ENCODE measurements at places on chromosomes 13 and 19.

GRCh38 chr19:39492788-39493187, 6.0 kb upstream of the DLL3 start:
- DNase-seq: no peak

DNA sequence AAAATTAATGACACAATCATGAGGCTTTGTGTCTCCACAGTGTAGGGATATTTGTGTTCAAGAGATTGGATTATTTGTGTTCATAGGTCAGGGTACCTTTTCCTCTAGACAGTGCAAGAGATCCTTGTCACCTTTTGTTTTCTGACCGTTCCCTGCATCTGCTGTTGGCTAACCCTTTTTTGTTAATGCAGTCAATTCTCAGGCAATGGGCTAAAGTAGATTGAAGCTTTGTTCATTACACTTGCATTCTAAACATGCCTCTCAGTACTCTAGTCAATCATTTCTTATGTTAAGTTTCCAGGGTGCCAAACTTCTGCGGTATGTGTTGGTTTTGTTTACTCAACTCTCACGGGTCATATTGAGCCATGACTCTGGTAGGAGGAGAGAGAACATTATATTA, 1.8 kb upstream of the MED4 start:
- no peak for DNase-seq

DNA sequence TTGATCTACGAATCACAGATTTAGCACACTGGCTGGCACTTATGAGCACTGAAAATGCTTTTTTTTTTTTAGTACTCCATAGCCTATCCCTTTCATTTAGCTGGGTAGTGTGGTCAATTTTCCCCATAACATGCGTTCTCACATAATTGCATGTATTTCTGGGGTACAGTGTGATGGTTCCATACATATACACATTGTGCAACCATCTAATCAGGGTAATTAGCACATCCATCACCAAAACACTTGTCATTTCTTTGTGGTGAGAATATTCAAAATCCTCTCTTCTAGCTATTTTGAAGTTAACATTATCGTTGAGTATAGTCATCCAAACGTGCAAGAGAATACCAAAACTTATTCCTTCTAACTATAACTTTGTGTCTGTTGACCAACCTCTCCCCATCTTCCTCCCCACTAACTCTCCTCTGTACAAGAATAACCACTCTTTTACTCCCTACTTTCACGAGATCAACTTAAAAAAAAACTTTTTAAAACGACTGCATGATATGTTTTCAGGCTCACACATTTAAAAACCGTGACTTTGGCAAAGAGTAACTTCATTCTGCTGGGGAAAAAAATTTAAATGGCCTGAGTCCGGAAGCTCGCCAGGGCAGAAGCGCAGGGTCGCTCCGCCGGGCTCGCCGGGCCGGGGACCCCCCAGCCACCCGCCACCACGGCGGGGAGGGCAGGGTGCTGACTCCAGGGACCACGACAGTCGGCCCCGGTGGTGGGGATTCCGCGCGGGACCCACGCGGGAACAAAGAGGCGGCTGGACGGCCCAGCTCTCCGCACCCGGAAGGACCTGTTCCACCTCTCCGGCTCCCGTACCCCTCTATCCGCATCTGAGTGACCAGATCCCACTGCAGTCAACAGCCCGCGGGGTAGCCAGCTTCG, 868 bp upstream of the UBAC2 start:
- no peak for DNase-seq

DNA sequence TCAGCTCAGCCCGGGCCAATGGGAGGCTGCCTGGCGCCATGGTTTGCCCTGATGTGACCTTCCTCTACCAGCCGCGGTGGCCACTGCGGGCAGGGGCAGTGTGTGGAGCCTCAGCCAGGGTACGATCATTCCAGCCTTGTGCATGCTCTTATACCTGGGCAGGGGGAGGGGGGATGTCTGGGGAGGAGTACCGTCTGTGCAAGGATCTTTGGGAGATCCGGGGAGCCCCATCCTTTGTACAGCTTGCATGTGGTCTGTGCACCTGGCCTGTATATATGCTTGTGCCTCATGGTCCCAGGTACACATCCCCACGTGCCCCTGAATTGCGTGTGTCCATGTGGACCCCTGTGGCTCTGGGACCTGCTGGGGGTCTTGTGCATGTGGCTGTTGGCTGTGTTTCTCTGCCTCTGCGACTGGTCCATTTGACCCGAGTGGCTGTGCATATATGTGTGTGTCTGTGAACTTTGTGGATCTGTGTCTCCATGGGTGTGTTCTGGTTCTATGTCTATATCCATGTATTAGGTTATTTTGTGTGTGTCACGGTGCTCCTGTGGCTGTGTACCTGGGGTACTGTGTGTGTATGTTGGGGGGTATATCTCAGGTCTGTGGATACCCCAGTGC, 12.8 kb upstream of the NANOS3 start:
- DNase-seq: no peak

- no peak for DNase-seq
These were observed 25.7 kb downstream of the DIAPH3 start for GRCh38 chr13:60137911-60138560.

DNA sequence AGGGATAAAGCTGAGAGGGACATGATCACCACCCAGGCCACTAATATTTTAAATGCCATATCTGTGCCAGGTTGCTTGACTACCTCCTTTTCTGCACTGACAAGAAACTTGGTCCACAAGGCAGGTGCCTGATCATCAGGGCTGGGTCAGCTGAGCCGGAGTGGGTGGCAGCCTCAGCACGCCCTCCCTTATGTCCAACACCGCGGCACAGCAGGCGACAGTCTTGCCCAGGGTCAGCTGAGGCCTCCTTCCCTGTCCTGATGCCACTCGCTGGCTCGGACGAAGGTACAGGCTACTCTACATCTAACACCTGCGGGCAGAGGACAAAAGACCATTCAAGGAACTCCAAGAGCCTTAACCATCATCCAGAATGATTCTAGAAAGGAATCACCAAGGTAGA, 16.9 kb downstream of the ZC3H4 start:
- no peak for DNase-seq

GRCh38 chr19:48596679-48597465, 9.7 kb upstream of the SPACA4 start:
- DNase-seq: peak; percentile 37

- no peak for DNase-seq
These were observed 16.5 kb upstream of the C13orf46 start for GRCh38 chr13:113990321-113990837.

DNA sequence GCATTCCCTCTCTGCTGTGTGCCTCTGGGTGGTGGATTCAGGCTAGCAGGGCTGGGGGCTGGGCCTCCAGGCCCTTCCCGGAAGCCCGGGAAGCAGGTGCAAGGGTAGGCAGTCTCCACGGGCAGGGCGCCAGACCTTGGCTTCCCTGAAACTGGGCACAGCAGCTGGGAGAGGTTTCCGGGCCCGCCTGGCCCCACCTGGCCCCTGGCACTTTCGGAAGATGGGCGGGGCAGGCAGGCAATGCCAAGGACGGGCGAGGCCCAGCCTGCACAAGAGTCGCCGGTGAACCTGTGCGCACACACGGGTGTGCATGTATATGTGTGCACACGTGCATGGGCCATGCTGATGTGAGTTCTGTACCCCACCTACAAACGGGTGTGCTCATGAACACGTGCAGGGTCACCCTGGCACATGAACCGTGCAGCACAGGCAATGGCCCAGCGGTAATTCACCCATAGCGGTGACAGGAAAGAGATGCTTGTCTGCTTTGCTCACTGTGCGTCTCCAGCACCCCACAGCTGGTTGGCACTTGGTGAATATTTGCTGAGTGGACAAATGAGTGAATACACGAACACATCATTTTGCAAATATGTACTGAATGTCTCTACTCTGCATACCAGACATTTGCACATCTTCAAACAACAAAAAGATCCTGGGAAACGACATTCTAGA, 15.3 kb downstream of the GADD45B start:
- DNase-seq: no peak

DNA sequence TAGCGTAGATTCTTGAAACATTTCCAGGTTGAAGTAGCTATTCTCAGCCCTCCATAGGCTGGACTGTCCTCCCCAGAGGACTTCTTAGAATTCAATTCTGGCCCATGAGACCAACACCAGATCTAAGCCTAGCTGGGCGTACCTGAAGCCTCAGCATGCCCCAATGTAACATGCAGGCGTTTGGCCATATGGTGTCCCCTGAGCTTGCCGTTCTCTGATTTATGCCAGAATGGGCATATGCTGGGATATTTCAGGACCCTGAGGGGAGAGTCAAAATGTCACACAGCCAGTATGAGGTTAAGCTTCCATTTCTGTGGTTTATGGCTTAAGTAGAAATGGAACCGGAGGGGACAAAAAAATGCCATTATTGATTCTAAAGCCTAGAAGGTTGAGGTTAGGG, 317.7 kb upstream of the OBI1 start:
- DNase-seq: no peak

DNA sequence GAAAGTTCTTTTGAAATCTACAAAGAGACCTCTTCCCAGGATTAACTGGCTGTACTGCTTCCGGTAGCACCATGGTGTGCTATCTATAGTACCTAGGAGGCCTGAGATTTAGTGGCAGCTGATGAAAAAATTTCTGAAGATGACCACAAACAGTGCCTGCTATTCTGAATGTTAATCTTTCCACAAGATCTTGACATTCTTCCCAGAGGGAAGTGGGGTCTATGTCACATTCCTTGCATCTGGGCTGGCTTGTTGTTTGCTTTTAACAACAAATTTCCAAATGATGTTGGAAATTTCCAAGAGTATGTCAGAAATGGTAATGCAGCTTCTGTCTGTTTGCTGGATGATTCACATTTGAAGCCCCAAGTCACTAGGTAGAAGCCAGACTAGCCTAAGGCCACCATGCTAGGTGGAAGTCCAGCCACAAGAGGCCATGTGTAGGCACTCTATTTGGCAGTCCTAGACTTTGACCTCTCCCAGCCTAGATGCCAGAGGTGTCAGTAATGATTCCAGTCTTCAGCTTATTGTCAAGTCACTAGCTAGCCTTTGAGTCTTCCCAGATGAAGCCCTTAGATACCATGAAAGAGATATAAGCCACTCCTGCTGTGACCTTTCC, 22.1 kb downstream of the SPART start:
- DNase-seq: no peak

GRCh38 chr19:36573895-36574720, 1.0 kb upstream of the ZNF529 start:
- DNase-seq: peak; percentile 12

DNA sequence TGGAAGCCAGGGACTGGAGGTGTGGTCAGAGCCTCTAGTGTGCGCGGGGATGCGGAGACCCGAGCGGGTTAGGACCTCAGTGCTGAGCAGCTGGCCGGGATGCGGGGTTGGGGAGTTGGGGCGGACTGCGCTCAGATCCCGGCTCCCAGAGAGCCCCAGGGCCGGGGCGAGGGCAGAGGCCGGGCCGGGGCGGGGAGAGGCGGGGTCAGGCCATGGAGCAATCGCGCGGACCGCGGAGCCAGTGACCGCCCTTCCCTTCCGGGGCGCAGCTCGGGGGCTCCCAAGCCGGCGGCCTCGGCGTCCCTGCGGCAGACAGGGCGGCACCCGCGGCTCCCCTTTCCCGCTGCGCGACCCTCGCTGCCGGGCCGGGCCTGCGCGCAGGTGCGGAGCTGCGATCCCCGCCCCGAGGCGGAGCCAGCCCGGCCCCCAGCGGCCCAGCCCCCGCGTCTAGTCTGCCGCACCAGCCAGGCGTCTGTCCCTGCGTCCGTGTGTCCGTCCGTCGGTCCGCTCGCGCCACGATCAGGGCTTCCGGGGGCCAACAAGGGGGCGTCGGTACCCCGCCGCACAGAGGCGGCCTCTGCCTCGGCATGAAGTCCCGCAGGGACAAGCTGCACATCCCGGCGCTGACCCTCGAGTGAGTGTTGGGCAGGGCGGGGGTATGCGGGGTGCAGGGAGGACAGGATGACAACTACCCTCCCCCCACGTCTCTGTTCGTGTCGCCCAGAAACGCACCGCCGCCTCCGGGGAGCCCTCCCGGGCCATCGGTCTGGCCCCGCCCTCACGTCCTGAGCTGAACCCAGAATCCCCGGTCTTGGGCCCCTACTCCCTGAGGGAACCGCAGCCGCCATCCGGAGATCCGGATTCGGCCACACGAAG, 12.4 kb downstream of the MAST3 start:
- DNase-seq: no peak

DNA sequence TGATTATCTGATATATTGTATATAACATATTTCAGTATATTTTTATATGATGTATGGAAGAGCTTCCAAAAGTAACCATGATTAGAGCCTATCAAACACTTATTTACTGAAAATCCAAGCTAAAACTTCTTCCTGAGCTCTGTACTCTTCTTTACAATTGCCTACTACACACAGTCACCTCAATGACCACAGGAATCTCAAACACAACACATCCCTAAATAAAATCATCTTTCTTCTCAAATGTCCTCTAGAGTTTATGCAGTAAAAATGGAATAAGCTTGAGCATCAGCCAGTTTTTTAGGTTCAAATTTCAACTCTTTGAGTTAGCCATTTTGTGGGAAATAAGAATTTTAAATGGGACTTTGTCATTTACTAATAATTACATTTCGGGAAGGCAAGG, 102.6 kb upstream of the FNDC3A start:
- no peak for DNase-seq

- no peak for DNase-seq
These were observed 995 bp upstream of the MKNK2 start for GRCh38 chr19:2051773-2052704.

DNA sequence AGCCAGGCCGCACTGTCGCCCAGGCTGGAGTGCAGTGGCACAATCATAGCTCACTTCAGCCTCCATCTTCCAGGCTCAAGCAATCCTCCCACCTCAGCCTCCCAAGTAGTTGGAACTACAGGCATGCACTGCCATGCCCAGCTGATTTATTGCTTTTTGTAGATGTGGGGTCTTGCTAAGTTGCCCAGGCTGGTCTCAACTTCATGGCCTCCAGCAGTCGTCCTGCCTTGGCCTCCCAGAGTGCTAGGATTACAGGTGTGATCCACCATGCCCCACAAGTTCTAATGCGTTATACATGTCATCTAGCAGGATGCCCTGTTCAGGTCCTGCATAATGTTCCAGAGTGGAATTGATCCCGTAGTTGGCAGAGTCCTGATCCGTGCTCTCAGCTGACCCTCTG, 4.6 kb downstream of the C19orf53 start:
- no peak for DNase-seq

DNA sequence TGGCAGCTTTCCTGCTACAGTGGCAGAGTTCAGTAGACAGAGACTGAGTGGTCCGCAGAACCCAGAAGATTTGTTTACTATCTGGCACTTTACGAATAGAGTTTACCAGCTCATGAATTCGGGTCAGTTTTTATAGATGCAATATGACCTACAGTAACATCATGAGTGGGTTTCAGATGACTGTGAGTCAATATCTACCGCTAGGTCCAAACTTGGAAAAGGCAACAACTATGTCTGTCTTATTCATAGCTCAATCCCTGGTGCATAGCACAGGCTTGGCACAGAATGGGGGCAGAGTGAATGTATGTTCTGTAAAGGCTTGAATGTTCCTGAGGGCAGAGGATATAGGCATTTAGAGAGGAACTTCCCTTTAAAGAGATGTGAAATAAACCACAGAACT, 65.2 kb downstream of the RAP2A start:
- DNase-seq: no peak
